ENCODE measurements at places on chromosomes 2 and 18.
A peak's percentile ranks its signal among the peaks of the same experiment; 100 is the strongest.

- peak; percentile 33 for DNase-seq
These were observed 34.8 kb upstream of the MGAT5 start for GRCh38 chr2:134218930-134219658.

DNA sequence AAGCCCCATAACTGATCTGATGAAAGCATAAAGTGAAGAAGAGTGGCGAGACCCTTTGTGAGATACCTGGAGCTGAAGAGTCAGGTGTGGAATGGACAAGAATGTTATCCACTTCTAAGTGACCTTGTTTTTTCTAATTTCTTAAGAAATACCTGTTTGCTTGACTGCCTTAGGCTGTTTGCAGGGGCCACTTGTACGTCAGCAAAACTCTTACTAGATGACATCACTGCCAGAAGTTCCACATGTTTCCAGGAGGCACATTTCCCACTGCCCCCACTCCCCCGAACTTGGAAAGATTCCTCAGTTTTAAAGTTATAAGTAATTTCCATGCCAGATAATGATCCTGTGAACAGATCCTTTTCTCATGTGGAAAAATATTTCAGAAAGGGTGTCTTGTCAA lies 8.0 kb downstream of the EPAS1 start:
- no peak for DNase-seq

DNA sequence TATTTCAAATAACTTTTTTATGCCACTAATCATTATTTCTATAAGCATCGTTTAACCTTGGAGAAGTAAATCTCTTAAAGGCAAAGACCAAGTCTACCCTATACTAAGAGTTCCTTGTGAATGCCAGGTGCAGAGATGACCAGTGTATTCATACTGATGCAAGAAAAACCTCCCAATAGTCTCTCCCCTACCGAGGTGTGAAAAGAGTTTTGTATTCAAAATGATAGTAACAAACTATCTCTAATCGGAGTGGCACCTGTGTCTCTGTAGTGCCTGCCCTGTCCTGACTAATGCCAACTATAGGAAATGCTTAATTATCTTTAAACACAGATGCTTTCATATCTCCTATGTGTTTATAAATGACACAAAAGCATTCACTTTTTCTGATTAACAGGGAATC lies 798.5 kb downstream of the TRIB2 start:
- DNase-seq: no peak

GRCh38 chr2:105144941-105145300 lies 96.6 kb upstream of the GPR45 start:
- DNase-seq: no peak

DNA sequence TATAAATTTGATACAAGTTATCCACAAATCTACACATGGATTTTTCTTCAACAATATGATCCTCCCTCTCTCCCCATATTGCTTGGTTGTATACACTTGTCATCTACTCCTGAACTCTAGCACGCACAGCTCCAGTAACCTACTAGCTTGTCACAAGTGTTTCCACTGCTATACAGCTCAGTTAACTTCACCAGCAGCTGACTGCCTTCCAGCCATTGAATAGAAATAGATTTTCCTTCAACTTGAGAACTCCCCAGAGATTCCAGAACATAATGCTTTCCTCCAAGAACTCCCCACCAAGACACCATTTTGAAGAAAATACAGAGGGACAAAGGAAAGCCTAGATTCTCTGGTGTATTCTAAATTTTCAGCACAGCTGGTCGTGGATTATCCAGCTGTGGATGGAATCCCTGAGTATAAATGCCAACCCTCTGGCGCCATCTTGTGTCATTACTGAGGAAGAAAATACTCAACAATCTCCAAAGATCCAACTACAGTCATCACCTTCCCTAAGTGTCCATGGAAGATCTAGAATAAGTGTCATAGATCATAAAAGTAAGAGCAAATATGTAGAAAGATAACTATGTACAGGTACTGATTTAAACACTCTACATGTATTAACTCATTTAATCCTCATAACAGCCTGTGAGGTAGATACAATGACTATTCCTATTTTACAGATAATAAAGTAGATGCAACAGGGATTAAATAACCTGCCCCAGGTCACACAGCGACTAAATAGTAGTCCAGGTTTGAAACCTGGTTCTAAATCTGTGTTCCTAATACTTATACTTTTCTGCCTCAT lies 156.7 kb downstream of the ARHGAP28 start:
- DNase-seq: no peak

DNA sequence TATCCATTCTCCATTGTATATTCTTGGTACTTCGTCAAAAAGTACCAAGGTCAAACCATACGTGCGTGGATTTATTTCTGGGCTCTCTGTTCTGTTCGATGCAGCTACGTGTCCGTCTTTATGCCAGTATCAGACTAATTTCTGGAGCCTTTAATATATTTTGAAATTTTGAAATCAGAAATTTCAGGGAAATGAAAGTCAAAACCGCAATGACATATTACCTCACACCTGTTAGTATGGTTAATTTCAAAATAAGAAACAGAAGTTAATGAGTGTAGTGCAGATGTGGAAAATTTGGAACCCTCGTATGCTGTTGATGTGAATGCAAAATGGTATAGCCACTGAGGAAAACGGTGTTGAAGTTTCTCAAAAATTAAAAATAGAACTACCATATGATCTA lies 156.1 kb upstream of the TRIB2 start:
- DNase-seq: no peak

- DNase-seq: no peak
These were observed 170.9 kb upstream of the ZEB2 start for GRCh38 chr2:144690771-144691170.

DNA sequence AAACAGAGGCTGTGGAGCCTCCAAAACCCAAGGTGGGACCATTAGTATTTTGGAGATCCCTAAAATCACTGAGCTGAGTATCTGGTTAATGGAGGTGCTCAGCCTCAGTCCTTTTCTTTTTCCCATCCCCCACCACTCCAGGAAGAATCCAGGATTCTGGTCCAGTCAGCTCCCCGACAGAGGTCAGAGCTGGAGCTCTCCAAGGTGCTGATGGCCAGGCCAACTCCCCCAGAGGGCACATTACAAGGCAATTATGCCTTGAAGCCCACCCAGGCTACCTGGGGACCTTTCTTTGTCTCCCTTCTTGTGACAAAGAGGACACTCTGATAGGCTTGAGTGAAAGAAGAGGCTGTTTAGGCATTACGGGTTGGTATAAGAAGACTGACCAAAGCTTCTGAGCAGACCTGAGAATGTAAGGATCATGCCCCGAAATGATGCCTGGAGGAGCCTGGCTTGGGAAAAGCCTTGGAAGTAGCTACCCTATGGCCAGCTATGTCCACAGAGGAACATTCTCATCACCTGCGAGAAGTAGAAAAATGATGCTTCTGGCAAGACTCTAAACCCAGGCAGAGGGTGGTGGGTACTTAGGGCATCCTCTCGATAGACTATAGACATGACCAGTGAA lies 102.5 kb upstream of the LDAH start:
- DNase-seq: no peak

GRCh38 chr18:35770376-35771014 lies 189.0 kb downstream of the GALNT1 start:
- DNase-seq: no peak

- no peak for DNase-seq
These were observed 5.2 kb upstream of the CHCHD5 start for GRCh38 chr2:112579241-112579640.

Measured in effector CD4-positive, alpha-beta T cell (primary cell).